ENCODE measurements at places on chromosomes 11 and 22.

DNA sequence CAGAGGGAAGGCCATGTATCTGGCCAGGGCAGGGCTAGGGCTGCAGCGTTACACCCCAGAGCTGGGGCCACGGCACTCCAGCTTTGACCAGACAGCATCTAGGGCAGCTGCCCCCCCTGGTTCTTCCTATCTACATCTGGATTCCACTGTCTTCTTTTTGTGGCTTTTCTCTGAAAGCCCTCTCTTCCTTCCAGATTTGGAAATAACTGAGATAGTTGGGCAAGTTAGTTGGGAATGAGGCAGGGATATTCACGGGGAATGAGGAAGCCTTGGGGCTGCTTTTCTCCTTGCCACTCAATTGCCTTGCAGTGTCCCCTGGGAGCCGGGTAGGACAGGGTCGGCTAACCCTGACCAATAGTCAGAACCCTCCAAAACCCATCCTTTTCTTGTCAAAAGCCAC is 26.8 kb downstream of the CLMP start:
- DNase-seq = no peak

GRCh38 chr11:69259096-69259495 is 34.9 kb upstream of the MYEOV start:
- no peak for DNase-seq

GRCh38 chr11:69656536-69657455 is 15.8 kb downstream of the CCND1 start:
- no peak for DNase-seq

DNA sequence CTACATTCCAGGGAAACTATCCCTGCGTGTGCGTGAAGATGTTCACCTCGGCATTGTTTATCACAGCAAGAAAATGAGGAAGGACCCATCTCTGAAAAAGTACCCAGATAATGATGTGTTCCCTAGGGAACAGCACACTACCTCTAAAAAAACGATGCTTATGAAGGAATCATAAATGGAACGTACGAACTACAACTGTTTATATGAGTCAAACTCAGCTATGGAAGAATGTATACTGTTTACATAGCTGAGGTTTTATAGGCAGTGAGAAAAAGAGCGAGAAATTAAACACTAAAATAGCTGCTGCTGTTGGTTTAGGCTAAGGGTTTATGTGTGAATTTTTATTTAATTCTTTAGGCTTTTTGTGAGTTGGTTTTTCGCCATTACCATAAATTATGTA is 48.9 kb downstream of the APOL1 start:
- no peak for DNase-seq

All from caudate nucleus (tissue), 63 donors.